ENCODE measurements at places on chromosomes 12 and 14.

DNA sequence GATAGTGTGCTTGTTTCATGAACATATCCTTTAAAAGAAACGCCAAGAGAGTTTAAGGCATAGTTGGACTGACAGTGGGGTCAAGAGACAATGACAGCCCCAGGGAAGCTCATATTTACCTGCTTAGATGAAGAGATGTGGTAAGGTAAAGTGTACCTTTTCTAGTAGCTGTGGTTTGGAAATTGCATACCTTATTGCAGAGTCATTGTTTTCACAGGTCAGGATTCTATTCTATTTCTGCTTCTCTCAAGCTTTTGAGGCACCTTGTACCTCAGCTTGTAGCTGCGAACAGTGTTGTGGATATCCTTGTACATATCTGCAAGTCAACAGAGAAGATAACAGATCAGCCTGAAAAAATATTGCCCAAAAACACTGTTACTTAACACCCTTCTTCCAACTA lies 47.7 kb downstream of the ATP6V1D start:
- DNase-seq = no peak

DNA sequence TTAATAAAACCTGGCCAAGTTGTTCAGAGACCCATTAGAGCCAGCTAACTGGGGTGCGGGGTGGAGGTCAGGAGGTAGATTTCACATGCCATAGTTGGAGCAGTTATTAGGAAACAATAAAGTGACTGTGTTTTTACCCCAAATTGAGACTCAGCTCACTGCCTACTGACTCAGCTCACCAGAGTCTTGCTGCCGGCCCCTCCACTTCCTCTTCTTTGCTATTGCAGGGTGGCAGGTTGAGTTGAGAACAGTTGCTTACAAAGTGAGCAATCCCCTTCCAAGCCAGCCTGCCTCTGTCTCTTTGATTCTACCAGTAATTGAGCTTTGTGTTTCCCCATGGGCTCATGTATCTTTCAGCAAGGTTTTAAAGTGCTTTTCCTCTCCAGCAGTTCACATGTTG lies 12.9 kb downstream of the ST8SIA1 start:
- DNase-seq = no peak

- DNase-seq = no peak
These were observed 6.7 kb downstream of the SMUG1 start for GRCh38 chr12:54182086-54182485.

- no peak for DNase-seq
These were observed 190.2 kb upstream of the BTG1 start for GRCh38 chr12:92335831-92336230.

- no peak for DNase-seq
These were observed 1284.8 kb downstream of the TMEM121 start for GRCh38 chr14:106811162-106811561.

DNA sequence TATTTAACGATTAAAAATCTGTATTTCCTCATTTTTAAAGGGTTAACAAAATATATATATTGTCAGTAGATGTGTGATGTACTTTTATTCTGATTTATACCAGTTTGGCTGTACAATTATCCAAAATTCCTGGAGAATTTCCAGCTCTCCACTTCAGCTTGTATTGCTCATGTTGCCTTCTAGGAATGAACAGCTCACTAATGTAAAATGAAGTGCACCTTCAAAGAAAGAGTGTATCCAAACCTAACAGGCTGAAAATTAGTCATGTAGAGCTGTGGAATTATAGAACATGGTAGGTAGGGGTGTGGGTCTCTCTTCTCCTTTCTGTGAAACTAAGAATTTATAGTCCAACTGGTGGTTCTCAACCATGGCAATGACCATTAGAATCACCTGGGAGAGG lies 362.0 kb downstream of the ETNK1 start:
- no peak for DNase-seq
